CD8-positive, alpha-beta memory T cell (primary cell): ENCODE measurements at places on chromosomes 16 and 17. TPM values are rescaled to one million over a fixed set of nuclear protein-coding genes. Genes with fewer than 3 reads are reported as not detected.
A peak's percentile ranks its signal among the peaks of the same experiment; 100 is the strongest.

DNA sequence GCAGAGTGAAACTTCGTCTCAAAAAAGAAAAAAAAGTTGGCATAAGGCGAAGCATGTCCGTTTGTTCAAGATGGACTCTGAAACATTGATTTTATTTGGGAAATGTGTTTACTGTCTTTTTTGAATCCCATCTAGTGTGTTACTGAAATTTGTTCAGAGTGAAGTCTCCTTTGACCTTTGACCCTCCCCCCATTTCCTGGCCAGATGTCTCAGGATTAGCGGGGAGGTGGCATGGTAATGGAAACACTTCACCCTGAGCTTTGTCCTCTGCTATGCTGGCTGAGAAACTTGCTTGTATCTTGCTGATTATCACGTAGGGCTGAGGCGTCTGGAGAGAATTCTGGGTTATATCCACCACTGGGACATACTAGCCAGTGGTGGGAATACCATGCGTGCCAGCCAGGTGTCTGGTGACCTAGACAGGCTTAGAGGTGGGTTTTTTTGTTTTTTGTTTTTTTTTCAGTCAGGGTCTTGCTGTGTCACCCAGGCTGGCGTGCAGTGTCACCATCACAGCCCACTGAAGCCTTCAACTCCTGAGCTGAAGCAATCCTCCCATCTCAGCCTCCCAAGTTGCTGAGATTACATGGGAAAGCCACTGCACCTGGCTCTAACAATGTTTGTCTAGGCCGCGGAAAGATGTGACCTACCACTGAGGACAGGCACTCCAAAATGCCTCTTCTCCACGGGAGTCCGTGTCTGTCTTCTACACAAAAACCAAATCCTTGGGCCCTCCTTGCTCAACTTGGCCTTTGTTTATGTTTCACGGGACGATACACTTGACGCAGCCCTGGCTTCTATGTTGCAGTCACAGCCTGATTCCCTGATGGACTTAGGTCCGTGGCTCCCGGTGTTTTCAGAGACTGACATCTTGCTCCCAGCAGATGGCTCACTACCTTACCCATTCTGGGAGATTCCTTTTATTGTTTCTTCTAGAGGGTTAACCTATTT lies 6.6 kb upstream of the GALK1 start:
- H3K4me3 ChIP-seq = no peak overlapping the region
- peaks cover 7% of the 10 kb centered on the region for H3K4me1 ChIP-seq
- no peaks in the 10 kb centered on the region for H3K27me3 ChIP-seq
- H3K36me3 ChIP-seq = peaks cover 3% of the 10 kb centered on the region
- DNase-seq = no peak
- H3K27ac ChIP-seq = no peak overlapping the region

DNA sequence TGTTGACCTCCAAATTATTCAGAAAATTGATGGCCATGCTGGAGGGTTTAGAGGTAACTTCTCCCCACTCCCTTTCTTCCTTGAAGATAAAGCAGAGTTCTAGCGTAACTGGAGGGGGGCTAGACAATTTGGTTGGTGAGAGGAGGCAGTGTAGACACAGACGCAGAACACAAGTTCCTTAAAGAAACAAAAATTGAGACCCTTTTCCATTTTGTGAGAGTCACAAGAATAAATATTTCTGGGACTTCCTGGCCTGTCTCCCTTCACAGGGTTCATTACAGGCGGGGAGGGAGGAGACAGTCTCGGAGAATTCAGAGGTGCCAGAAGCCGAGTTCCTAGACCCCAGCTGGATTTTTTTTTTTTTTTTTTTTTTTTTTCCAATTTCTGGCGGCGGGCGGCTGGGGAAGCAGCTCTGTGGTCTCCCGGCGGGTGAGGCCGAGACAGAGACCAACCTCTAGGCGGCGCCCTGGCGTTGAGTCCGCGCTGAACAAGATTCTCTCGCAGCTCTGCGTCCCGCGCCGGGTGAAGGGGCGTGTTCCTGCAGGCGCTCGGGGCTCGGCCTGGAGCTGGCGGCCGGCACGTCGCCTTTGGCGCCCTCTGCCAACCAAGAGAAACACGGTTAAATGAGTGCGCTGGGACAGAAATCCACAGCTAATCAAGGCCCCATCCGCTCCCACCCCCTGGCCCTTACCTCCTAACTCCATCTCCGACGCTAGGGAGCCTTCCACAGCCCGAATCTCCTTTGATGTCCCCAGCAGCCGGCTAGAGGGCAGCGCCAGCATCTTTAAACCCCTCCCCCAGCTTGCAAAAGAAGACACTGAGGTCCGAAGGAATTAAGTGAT lies 10.2 kb upstream of the HOXB9 start:
- no peaks in the 10 kb centered on the region for H3K36me3 ChIP-seq
- H3K4me3 ChIP-seq = no peak overlapping the region
- H3K4me1 ChIP-seq = peaks cover 9% of the 10 kb centered on the region
- peaks cover 49% of the 10 kb centered on the region for H3K27me3 ChIP-seq
- H3K27ac ChIP-seq = no peak overlapping the region

GRCh38 chr17:14310101-14310500 lies 9.2 kb downstream of the HS3ST3B1 start:
- no peaks in the 10 kb centered on the region for H3K27me3 ChIP-seq
- H3K27ac ChIP-seq = no peak overlapping the region
- H3K4me3 ChIP-seq = no peak overlapping the region
- DNase-seq = no peak
- no peaks in the 10 kb centered on the region for H3K36me3 ChIP-seq
- peaks cover 33% of the 10 kb centered on the region for H3K4me1 ChIP-seq

DNA sequence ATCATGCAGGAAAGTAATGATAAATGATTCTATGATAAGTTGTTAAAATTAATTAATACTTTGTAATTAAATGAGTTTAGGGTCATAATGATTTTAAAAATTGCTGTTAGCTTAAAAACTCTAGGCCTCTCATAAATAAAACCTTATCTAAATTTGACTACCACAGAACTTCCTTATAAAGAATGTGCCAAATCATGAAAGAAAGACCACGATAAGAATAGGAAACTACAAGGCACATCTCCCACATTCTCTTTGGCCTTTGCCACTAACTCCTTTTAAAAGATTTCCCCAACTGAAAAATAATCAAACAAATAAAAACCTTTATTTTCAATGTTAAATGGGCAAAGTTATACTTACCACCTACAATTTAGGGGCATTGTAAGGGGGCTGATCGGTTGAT lies 164.6 kb upstream of the C17orf78 start:
- no peaks in the 10 kb centered on the region for H3K36me3 ChIP-seq
- no peaks in the 10 kb centered on the region for H3K4me1 ChIP-seq
- no peak overlapping the region for H3K27ac ChIP-seq

The SLC5A11 gene
- polyA plus RNA-seq = not detected

The GRAPL gene
- polyA plus RNA-seq = 1.1 TPM

The GP2 gene
- polyA plus RNA-seq = not detected

DNA sequence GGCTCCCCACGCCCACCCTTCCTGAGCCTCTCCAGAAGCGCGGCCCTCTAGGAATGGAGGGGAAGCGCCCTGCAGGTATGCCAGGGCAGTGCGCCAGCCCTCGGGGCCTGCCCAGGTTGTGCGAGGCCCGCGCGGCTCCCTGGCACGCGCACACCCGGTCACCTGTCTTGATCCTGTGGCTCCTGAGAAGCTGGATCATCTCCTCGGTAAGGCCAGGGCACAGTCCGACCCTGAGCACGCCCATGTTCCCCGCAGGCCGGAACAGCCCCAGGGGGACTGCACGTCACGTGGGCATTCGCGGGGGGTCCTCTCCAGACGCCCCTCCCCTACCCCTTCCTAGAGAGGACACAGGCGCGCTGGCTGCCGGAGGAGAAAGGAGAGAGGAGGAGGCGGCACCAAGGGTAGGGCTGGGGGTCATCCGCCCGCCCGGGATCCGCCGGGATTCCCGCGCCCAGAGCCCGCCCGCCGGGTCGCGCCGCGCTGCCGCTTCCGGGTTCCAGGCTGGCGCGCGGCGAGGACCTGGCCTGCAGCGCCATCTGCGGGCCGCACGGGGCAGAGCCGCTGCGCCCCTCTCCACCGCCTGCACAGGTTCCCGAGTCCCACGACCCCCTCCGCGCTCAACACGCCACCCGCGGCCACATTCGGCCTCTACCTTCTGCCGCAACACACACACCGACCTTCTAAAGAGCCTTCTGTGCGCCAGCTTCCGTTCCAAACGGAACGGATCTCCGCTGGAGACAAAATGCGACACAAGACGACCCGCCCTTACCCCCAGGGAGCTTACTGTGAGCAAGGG lies at the start of gene RAD51D:
Gene RAD51D (minus strand): TSS at position 491 of the 796 bp plus-strand sequence. CDS start 247 bp downstream, at position 244.
- peak; percentile 71 for DNase-seq
- H3K4me1 ChIP-seq = peaks cover 22% of the 10 kb centered on the region
- no peaks in the 10 kb centered on the region for H3K27me3 ChIP-seq
- H3K36me3 ChIP-seq = no peaks in the 10 kb centered on the region
- H3K27ac ChIP-seq = peak within 1 kb of the TSS; percentile 80

The TMEM204 gene
- 68.4 TPM for polyA plus RNA-seq

The CALB2 gene
- not detected for polyA plus RNA-seq

- H3K27ac ChIP-seq = no peak overlapping the region
- no peak overlapping the region for H3K4me3 ChIP-seq
- DNase-seq = no peak
- H3K36me3 ChIP-seq = peaks cover 48% of the 10 kb centered on the region
- peaks cover 25% of the 10 kb centered on the region for H3K4me1 ChIP-seq
- H3K27me3 ChIP-seq = no peaks in the 10 kb centered on the region
These were observed 8.5 kb downstream of the TXNDC11 start for GRCh38 chr16:11734025-11734652.

GRCh38 chr16:4692460-4693295 lies 684 bp upstream of the NUDT16L1 start:
- peaks cover 28% of the 10 kb centered on the region for H3K4me1 ChIP-seq
- peaks cover 14% of the 10 kb centered on the region for H3K36me3 ChIP-seq
- no peaks in the 10 kb centered on the region for H3K27me3 ChIP-seq
- H3K27ac ChIP-seq = peak overlapping the region; percentile 57

DNA sequence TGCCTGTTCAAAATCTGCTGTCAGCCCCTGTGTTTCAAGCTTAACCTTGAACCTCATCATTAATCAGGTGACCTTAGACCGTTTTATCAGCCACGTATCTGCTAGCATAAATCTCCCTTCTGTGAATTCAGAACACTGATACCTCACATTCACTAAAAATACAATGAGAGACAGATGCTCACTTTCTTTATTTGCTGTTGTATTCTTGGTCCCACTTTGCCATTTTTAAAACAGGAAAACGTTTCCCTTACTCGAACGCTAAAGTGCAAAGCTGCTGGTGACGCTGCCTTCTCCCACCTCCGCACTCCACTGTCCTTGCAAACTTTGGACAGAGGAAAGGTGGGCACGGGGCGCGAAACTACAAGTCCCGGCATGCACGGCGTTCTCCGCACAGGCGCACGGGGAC lies 220 bp upstream of the ARHGAP44 start:
- no peaks in the 10 kb centered on the region for H3K4me1 ChIP-seq
- no peak overlapping the region for H3K27ac ChIP-seq
- no peaks in the 10 kb centered on the region for H3K36me3 ChIP-seq
- no peaks in the 10 kb centered on the region for H3K27me3 ChIP-seq

- H3K4me3 ChIP-seq = no peak overlapping the region
- H3K27ac ChIP-seq = no peak overlapping the region
- H3K36me3 ChIP-seq = no peaks in the 10 kb centered on the region
- no peaks in the 10 kb centered on the region for H3K4me1 ChIP-seq
These were observed 290.1 kb downstream of the MAP2K4 start for GRCh38 chr17:12310811-12311210.

DNA sequence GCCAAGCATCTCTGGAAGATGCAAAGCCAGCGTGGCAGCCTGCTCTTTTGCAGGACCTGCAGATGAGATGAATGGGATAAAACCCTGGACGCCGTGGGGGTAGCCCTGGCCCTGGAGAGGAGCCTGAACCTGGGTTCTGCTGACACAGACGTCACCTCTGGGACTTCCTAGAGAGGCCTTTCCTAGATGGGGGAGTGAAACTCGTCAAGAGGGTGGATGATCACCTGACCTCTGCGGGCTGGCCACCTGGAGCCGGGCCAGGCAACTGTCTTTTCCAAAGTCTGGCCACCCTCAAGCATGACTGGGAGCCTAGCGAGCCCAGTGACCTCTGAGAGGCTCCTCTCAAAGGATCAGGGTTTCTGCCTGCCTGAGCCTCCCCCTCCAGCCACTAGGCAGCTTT lies 529.0 kb downstream of the KCNJ18 start:
- H3K36me3 ChIP-seq = no peaks in the 10 kb centered on the region
- H3K4me1 ChIP-seq = no peaks in the 10 kb centered on the region
- no peak for DNase-seq
- H3K27me3 ChIP-seq = no peaks in the 10 kb centered on the region
- H3K4me3 ChIP-seq = no peak overlapping the region
- H3K27ac ChIP-seq = no peak overlapping the region

DNA sequence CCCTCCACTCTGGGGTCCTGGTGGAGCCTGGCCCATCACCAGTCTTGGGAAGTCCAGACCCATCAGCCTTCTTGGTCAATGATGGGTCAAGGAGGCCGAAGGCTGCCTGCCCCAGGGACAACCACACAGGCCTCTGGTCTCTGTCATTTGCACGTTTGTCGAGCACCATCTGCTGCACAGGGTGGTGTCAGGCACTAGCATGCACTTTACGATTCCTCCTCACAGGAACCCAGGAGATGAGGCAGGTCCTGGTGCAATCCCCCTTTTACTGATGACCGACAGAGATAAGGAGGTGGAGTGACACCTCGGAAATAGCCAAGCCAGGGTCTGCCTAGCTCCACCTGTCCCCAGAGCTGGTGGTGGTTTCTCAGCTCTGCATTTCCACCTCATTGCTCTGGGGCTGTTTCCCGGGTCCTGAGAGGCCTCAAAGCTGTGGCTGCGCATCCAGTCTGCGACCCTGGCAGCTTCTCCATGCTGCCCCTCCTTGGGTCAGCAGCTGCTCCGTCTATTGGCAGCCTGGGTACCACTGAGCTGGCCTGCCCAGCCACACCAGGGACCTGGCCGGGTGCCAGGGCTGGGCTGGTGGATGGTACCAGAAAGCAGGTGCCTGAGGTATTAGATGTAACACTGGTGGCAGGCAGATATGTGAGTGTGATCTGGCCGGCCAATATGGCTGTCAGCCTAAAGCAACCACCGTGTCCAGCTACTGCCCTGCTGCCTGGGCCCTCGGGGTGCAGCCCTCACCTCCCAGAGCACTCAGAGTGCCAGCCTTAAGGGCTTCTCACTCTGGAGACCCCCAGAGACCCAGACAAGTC lies 10.0 kb downstream of the MMP15 start:
- no peaks in the 10 kb centered on the region for H3K36me3 ChIP-seq
- H3K4me1 ChIP-seq = no peaks in the 10 kb centered on the region
- no peak for DNase-seq

The MYCBPAP gene
- not detected for polyA plus RNA-seq

- H3K4me3 ChIP-seq = no peak overlapping the region
- H3K4me1 ChIP-seq = no peaks in the 10 kb centered on the region
- peaks cover 6% of the 10 kb centered on the region for H3K36me3 ChIP-seq
- no peak overlapping the region for H3K27ac ChIP-seq
- no peaks in the 10 kb centered on the region for H3K27me3 ChIP-seq
- DNase-seq = no peak
These were observed 40.3 kb upstream of the VPS4A start for GRCh38 chr16:69270831-69271230.
